ENCODE measurements at places on chromosomes 6 and 20. TPM values are rescaled to one million over a fixed set of nuclear protein-coding genes. Genes with fewer than 3 reads are reported as not detected.

DNA sequence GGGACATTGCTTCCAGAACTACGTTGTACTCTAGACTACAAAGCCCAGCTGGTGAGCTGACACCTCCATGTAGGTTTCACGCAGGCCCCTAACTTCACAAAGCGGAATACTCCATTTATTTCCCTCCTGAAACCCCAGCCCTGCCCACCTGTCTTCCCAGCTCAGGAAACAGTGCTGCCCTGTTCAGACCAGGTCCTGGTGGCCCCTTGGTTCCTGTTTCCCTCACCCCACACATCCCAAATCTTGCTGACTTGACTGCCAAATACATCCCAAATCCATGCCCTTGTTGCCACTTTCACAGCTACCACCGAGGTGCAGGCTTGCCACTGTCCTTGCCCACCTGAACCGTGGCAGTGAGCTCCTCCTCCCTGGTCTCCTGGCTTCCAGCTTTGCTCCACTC, 113.1 kb upstream of the PTPN1 start:
- DNase-seq = no peak

DNA sequence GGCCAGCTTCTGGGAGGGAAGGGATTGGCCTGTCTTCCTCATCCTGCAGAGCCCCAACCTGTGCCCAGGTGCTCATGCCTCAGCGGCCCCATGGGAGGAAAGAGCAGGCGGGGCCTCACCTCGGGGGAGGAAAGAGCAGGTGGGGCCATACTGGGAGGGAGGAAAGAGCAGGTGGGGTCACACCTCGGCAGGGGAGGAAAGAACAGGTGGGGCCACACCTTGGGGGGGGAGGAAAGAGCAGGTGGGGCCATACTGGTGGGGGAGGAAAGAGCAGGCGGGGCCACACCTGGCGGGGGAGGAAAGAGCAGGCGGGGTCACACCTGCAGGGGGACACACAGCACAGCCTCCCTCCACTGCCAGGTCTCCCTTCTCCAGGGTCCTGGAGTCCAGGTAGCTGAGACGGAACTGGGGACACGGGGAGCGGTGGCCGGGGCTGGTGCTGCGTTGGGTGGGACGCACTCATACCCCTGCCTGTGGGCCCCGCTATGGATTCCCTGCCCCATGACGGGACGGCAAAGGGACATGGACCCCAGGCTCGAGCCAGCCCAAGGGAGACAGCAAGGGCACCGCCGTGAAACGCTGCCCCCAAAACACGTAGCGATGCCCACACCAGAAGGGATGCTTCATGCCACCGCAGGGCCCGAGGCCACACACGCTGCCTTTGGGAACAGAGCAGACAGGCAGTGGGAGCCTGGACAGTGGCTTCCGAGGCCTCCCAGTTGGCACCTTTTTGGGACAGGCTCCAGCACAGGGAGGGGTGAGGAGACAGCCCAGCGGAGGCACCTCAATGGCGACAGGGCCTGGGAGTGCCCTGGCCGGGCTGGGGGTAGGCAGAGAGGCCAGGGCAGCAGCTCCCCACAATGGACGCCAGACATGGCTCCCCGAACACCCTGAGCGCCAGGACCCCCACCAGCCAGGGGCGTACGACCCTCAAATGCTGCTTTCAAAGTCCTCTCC, 43.3 kb upstream of the CHRNA4 start:
- DNase-seq = no peak

DNA sequence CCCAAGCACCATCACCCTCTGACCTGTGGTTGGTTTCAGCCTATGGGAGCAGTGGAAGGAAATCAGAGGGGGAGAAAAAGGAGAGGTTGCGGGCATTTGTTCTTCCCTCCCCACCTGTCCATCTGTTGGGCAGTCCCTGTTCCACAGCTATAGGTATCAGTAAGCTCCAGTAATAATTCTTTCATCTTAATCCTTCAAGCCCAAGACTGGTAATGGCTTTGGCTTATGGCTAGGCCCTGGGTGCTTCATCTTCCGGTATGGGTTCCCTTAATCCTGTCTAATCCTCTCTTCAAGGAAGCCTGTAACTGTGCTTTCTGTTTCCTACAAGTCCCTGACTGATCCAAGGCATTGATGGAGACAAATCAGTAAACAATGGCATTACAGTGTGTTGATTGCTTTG, 42.2 kb upstream of the STK35 start:
- no peak for DNase-seq

GRCh38 chr20:52965380-52965779, 6.8 kb upstream of the TSHZ2 start:
- DNase-seq = no peak

DNA sequence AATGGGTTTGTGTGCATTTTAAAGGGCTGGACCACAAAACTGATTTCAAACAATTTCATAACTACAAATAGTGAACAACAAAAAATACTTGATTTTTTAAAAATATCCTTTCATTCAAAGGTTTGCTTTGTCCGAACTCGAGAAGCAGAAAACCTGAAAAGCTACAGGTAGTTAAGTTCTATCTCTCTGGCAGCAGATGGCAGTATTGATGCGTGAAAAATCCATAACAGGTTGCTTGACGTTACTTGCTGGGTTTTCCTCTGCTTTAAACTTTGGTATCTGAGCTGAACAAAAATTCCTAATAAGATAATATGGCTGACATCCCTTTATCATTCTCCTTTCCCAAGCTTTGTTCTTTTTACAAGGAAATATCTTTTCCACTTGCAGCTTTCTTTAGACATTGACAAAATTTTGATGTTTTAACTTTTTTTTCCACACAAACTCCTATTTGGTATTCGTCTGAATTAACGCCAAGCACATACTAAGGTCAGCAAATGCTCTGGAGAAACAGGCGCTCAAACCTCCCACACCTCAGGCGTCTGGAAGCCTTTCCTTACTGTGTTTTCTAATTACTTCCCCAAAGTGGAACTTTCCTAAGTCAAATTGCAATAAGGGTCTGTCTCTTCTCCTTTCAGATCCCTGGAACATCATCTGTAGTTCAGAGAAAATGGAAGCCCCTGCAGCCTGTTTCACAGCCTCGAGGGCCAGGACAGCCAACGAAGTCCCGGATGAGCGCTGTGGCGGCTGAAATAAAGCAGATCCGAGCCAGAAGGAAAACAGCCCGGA, 50.3 kb upstream of the GFRAL start:
- DNase-seq = peak; percentile 63

GRCh38 chr6:75272145-75272840, 12.3 kb downstream of the TMEM30A start:
- DNase-seq = peak; percentile 82

GRCh38 chr20:49663112-49663511, 50.6 kb downstream of the B4GALT5 start:
- DNase-seq = no peak

- DNase-seq = no peak
Observed at GRCh38 chr20:51220293-51220706, 197.4 kb upstream of the KCNG1 start.

GRCh38 chr20:5776077-5776476, 25.9 kb downstream of the SHLD1 start:
- DNase-seq = no peak

DNA sequence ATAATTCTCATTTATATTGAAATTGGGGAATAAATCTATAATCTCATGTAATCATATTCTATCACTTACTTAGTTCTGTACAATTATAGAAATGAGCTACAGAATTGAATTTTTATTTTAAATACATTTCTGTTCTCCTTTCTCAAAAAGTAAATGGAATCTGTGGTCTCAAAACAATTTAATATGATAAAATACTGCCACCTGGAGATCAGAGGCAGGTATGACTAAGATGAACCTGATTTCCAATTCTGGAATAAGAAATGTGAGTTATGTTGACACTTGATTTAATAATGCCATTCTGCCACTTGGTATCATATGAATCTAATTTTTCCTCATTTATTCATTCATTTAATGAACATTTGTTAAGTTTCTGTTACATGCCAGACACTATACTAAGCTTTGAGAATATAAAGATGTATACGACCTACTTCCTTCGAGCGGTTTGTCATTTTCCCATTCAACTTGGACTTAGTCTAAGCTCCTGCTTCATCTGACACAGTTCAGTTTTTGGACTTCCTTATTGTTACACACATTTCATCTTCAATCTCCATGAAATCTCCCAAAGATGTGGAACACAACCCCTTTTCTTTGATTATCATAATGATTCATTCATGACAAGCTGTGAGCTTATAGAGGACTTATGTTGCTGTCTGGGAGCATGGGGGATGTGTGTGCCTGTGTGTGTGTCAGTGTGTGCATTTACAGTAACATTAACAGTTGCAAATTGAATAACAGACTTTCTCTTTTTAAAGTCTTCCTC, 7.5 kb upstream of the CCDC28A start:
- peak; percentile 25 for DNase-seq

- no peak for DNase-seq
Observed at GRCh38 chr6:146950351-146950835, 253.8 kb upstream of the STXBP5 start.

DNA sequence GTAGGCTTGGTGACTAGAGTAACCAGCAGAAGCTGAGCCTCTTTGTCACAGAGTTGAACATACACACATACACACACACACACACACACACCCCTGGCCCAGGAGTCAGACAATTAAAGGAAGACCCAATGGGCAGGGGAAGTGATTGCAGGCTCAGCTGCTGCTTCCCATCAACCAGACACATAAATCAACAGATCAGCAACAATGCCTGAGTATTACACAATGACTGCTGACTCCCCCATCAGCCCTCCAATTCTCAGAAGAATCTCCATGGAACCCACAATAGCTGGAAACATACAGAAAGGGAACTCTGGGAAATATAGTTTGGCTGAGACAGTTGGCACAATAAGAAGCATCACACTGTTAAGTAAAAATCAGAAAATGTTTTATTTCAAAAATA, 270.4 kb upstream of the PLCB4 start:
- DNase-seq = peak; percentile 42

PTPRK gene
- total RNA-seq = 75.5 TPM

FAM209B gene
- total RNA-seq = not detected

CST2 gene
- not detected for total RNA-seq

SLC35D3 gene
- total RNA-seq = not detected

CAP2 gene
- 8.6 TPM for total RNA-seq

NKX2-2 gene
- not detected for total RNA-seq

FOXQ1 gene
- 2.0 TPM for total RNA-seq

CCR6 gene
- not detected for total RNA-seq

Measured in fibroblast of lung (primary cell).